ENCODE measurements at places on chromosomes 1 and 21.

- DNase-seq, result no peak
Observed at GRCh38 chr1:77282866-77283539, 1.2 kb downstream of the AK5 start.

DNA sequence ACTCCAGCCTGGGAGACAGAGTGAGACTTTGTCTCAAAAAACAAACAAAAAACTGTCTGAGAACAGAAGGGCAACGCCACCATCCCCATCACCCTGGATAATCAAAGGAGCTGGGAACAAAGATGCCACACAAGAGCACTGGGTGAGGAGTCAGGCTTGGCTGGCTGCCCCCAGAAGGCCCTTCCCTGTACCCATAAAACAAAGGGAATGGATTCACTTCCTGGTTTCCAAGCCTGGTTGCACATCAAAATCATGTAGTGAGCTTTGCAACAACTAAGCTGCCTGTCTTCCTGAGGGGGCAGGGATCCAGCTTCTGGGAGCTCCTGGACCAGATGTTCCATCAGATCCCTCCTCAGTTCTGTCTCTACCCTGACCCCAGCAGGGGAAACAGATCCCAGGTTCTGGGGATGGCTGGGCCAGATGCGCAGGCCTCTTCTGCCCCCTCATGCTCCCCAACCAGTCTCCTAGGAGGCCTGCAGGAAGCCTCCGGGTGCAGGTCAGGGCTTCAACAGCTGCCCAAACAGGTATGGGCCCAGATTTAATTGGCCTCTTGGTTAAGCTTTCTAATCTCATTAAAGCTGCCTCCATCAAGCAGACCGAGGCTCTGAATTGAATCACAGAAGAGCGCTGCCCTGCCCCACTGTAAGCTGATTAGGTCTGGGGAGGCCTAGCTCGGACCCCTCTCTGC lies 97.8 kb downstream of the MRPL37 start:
- no peak for DNase-seq

DNA sequence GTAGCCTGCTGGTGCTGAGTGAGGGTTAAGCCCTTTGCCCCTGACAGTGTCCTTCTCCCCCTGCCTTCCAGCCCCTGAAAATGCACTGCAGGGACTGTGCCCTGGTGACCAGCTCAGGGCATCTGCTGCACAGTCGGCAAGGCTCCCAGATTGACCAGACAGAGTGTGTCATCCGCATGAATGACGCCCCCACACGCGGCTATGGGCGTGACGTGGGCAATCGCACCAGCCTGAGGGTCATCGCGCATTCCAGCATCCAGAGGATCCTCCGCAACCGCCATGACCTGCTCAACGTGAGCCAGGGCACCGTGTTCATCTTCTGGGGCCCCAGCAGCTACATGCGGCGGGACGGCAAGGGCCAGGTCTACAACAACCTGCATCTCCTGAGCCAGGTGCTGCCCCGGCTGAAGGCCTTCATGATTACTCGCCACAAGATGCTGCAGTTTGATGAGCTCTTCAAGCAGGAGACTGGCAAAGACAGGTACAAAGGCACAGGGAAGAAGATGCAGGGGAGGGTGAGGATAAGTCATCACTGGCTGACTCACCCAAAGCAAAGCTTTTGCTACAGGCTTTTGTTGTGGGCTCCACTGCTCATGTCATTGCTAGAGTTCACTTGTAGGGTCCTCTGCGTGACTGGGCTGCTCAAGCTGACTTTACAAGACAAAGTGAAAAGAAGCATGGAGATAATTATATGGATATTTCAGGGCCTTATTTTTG lies 174.9 kb downstream of the PIGK start:
- no peak for DNase-seq

DNA sequence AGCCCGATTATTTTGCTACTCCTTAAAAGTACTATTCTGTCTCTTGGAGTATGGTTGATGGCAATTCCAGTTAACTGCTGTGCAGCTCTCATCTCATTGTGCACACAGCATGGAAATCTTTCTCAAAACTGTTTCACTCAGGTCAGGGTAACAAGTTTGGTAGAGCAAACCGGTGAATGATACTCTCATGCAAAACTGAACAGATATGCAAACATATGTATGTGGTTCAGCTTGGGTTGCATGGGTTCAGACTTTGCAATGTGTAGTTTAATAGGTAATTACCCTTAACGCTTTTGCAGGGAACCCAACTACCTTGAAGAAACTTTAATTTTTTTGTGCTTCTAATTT lies 2.2 kb downstream of the GADD45A start:
- no peak for DNase-seq

Measured in T-helper 2 cell (primary cell).